ENCODE measurements at places on chromosomes 16 and 17. TPM values are rescaled to one million over a fixed set of nuclear protein-coding genes. Genes with fewer than 3 reads are reported as not detected.

Gene SPECC1
- total RNA-seq = 13.8 TPM

- no peak for ATAC-seq
Measured at GRCh38 chr17:77231076-77231871, 90.5 kb downstream of the SEC14L1 start.

DNA sequence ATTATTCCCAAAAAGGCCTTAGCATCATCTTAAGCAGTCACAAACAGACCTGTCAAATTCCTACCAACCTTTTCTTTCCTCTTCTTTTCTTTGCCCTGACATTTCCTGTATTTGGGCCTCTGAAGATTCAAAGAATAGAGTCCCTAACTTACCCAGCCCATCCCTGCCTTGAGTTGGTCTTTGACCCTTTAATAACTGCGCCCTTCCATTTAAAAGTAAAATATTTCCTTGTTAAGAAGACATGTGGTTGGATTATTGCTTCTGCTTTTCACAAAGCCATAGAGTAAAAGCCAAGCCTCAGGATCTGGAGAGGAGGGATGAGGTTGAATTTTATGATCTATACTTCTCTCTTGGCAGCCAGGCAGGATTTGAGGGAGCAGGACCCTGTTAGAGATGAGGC lies 13.2 kb upstream of the CCL23 start:
- ATAC-seq = no peak

DNA sequence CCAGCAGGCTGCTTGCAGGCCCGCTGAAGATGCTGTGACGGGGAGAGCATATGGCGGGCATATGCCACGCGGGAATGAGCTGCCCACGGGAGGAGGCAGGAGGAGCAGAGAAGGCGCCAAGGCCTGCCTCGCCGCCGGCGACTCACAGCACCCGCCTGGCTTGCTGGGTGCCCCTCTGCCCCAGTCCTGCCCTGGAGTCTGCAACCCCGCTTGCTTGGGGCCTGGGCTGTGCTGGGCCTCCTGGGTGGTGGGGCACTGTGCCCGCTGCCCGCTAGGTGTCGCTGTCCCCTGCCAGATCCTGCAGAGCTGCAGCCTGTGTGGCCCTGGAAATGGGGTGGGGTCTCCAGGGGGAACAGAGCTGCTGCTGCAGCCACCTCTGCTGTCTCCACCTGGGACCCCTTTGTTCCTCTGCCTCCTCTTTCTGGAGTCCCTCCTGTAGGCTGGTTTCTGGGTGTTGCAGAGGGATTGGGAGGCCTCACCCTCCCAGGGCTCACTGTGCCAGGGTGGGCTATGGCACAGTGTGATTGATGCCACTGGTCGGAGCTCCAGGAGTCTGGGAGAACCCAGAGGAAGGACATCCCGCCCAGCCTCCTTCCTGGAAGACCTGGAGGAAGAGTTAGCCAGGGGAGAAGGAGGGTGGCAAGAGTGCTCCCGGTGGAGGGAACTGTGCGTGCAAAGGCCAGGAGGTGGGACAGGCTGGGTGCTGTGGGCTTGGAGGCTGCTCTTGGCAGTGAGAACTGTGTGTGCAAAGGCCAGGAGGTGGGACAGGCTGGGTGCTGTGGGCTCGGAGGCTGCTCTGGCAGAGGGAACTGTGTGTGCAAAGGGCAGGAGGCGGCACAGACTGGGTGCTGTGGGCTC lies 141.0 kb upstream of the CIBAR2 start:
- peak; percentile 74 for ATAC-seq
